ENCODE measurements at places on chromosomes 3 and 15.
A peak's percentile ranks its signal among the peaks of the same experiment; 100 is the strongest.

DNA sequence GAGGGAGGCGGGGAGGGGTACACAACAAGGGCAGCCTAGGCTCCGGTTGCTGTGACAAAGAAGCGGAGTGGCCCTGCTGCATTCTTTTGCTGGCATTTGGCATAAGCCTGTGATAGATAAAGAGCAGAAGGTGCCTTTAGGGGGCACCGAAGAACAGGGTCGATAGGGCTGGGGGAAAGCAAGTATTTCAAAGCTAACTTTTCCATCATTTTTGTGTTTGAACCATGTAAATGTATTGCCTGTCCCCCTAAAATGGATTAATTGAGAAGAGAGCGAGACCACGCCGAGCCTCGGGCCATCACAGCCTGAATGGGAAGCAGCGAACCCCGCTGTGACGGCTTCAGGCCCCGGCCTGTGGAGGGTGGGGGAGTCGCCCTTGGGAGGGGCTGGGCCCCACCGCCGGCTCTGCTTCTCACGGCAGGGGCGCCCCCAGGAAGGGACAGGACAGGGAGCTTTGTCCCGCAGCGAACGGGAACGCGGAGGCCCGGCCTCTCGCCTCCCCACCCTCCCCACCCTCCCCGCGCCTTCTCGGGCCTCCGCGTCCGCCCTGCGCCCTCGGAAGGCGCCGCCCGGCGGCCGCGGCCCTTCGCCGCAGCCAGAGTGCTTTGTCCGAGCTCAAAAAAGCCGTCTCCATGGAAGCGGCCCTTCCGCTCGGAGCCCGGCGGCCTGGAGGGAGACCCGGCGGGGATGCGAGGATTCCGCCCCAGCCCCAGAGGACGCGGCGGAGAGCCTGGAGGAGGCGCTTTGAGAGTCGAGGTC, 32.4 kb upstream of the ALDH1L1 start:
- no peak for DNase-seq

DNA sequence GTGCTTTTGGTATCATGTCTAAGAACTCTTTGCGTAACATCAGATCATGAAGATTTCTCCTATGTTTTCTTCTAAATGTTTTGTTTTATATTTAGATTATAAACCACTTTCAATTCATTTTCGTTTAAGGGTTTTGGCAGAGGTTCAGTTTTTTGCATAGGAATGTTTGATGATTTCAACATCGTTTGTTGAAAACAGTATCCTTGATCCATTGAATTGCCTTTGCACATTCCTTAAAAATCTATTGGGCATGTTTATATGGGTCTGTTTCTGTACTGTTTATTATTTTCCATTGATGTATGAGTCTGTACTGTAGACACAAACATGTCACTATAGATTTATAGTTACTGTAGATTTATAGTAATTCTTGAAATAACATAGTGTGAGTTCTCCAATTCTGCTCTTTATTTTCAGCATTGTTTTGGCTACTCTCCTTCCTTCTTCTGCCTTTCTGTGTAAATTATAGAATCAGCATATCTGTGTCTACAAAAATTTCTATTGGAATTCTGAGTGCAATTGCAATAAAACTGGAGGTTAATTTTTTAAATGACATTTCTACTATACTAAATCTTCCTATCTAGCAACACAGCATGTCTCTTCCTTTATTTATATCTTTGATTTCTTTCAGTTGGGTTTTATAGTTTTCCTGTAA, 374.0 kb downstream of the SV2B start:
- no peak for DNase-seq

DNA sequence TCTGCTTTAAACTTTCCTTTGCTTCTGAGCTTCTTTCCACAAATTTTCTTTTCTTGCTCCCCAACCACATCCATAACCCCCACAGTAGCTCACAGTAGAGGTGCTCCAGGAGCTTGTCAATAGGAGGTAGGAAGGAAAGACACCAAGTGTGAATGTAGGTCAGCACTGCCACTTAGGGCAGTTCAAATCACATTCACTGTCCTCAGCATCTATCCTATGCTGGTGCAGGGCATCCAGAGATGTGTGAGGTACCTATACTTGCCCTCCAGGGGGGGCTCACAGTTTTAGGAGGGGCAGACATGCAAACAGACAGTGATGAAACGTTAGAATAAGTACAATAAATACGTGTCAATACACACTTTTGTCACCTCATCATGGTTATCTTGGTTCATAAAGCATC, 1.5 kb upstream of the SPSB4 start:
- no peak for DNase-seq

DNA sequence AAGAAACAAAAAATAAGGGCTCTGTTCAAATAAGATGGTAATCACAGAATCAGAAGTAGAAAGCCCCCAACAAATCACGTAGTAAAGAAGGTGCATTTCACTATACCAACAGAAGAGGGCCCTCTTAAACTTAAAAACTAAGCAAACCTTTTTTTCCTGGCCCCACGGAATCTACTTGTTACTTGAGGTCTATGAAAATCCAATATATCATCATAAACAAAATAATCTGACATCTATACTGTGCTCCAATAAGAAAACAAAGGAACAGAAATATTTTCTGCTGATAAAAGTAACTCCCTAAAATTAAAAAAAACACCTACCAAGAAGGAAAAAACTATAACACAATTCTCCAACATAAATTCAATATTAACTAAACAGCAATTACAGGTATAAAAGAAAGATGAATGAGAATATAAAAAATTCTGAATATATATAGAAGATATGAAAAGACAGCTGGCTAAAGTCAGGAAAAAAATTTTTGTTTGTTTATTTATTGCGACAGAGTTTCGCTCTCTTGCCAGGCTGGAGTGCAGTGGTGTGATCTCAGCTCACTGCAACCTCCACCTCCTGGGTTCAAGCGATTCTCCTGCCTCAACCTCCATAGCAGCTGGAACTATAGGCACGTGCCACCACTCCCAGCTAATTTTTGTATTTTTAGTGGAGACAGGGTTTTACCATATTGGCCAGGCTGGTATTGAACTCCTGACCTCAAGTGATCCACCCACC, 81.8 kb downstream of the CLASP2 start:
- no peak for DNase-seq

GRCh38 chr3:157961665-157962064, 144.6 kb downstream of the SHOX2 start:
- no peak for DNase-seq

DNA sequence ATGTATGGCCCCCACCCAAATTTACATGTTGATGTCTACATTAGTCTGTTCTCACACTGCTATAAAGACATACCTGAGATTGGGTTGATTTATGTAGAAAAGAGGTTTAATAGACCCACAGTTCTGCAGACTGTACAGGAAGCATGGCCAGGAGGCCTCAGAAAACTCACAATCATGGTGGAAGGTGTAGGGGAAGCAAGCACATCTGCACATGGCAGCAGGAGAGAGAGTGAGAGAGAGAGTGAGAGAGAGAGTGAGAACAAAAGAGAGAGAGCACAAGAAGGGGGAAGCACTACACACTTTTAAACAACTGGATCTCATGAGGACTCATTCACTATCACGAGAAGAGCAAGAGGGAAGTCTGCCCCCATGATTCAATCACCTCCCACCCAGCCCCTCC, 130.5 kb downstream of the XXYLT1 start:
- no peak for DNase-seq

DNA sequence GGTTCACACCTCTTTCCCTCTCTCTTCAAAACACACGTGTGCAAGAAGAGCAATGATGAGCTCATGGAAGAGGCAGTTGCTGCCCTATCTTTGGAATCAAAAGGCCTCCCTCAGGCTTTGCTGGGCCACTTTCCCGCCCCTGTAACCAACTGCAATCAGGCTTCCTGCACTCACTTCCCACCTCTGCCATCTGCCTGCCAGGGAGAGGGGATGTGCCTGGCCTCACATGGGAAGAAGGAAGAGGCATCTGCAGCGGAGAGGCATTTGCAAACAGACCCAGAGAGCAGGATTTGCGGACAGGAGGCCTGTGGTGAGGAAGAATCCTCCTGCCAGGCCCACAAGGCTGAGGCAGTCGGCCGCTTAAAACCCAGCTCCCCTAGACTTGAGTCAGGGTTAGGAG, 175.6 kb upstream of the ATP10A start:
- no peak for DNase-seq

GRCh38 chr3:186882881-186883685, 40.6 kb downstream of the ADIPOQ start:
- DNase-seq = no peak

DNA sequence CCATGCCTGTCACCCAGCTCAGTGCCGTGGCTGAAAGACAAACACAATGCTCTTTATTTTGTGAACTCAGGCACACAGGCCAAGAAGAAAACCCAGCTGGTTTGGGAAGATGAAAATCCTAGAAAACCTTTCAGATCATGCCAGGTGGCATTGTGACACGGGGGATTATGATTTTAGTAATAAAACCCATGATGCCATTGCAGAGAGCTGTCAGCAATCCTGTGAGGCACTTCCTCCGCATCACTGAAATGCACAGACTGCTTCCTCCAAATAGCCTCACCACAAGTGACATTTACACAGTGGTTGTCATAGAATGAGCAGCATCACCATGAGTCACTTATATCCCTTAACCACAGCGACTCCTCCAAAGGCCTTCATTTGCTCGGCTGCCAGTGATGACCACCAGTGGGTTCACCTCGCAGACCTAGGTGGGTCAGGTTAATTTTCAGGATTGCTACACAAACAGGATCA, 22.7 kb downstream of the ABHD6 start:
- no peak for DNase-seq

- DNase-seq = no peak
Measured at GRCh38 chr15:70437882-70438451, 325.4 kb downstream of the UACA start.

- no peak for DNase-seq
Measured at GRCh38 chr3:96354742-96355141, 459.7 kb upstream of the EPHA6 start.

DNA sequence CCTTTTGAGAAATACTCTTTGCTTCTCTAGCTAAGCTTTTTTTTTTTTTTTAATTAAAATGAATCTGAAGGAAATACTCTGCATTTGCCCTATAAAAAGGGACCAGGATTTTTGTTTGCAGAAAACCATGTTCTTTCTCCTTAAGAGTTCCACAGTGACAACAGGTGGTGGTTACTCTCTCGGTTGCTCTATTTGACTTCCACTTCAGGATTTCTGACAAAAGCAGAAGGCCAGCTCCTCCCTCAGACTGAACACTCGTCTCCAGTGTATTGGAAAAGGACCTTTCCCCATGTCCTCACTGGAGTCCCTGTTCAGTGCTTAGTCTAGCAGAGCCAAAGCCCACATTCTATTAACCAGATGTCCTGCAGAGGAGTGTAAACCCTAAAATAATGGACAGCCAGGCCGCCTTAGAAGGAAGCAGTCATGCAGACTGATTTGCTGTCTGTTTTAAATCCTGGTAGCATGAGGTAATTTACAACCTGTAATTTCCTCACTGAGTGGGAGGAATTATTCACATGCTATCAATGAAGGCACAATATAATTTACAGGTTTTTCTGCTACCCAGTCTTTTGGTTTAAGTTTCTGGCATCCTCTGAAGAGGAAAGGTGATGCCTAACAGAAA, 599.3 kb downstream of the PYDC2 start:
- DNase-seq = no peak

- peak; percentile 20 for DNase-seq
Measured at GRCh38 chr15:52228921-52229320, 37.7 kb upstream of the GNB5 start.

DNA sequence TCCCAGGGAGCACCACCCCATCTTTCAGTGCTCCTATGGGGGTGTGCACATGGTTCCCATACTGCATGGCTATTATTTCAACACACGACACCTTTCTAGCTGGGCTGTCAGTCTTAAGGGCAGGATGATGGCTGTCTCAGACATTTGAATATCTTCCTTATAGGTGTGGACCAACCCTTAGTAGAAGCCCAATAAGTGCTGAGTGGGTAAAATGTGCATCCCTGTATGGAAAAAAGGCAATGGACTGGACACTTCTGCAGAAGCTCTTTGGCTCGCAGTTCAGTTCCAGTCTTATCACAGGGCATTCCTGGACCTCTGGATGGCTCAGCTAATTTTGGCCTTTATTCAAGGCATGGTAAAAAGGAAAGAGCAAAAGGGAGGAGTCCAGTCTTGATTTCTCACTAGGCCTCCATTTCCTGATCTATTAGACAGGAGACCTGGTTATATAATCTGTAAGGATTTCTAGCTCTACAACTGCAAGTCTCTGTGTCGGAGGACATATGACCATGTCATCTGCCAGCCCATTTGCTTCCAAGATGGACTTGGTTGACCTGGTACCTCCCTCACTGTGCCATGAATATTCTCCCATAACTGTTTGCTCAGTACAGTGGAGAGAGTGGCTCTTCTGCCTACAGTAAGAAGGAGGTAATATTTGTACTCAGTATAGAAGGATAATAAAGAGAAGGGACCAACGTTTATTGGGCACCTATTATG, 53.8 kb upstream of the RASGRP1 start:
- DNase-seq = no peak

DNA sequence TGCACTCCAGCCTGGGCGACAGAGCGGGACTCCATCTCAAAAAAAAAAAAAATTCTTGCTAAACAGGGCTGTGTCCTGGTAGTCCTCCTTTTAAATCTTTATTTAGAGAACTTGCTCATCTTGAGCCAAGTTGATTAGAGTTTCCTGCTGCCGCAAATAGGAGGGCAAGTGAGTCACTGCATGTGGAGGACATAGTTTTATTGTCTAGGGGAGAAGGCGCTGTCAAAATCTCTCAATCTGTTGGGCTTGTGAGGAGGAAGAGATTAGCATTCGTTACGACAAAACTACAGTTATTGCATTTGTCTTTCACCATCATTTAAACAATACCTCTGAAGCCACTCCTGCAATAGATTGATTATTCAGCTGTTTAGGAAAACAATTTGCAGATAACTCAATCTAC, 11.5 kb downstream of the MUC4 start:
- no peak for DNase-seq

DNA sequence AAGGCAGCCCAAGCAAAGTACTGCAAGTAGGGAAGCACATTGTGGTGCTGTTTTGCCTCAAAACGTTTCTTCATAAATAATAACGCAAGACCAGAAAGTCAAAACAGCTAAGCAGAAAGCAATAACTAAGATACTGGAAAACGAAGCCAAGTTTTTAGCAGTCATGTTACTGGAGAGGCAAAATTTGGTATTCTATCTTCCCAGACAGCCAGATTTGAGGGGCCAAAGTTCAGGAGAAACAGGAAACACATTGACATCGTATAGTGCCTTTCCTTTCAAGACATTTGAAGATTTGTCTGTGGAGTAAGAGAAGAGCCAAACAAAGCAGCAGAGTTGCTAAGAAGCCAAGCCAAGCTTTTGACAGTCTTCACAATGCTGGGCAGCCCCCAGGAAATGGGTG, 843.6 kb upstream of the NECTIN3 start:
- no peak for DNase-seq

Measured in esophagus squamous epithelium (tissue), 5 donors.